ENCODE measurements at places on chromosomes 2 and 18.

DNA sequence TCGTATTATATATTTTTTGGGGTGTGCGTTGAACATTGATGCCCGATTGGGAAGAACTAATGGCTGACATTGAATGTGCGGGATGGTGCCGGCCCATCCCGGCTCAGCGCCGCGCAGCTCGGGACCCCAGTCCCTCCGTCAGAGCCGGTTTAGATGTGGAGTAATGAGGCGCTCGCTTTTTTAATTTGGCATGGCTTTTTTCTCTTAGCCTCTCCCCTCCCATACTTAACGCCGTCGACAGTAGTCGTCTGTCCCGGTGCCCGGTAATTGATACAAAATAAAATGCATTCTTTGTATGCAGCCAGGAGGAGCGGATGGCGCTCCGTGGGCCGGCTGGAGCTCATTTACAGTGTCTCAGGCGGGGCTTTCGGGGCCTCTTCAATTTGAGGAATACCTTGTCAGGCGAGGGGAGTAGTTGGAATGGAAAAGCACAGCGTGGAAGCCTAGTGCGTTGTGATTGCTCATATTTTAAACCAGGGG is 209.2 kb downstream of the GBX2 start:
- no peak for DNase-seq

DNA sequence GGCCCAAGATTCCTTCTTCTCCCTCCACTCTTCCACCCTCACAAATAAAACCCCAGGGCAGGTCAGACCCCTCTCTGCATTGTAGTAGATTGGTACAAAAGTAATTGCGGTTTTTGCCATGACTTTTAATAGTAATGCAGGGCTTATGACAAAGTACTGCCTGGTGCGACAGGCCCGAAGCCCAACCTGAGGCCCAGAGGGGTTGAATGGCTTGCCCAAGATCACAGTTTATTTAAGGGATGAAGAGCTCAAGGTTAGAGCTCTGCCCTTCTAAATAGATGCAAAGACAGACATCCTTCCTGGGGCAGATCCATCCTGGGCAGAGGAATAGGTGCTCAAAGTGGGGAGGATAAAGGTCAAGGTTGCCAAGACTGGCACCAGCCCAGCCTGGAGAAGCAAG is 899 bp upstream of the PSTPIP2 start:
- no peak for DNase-seq

GRCh38 chr2:210113614-210114235 is 57.5 kb downstream of the KANSL1L start:
- DNase-seq, result no peak

DNA sequence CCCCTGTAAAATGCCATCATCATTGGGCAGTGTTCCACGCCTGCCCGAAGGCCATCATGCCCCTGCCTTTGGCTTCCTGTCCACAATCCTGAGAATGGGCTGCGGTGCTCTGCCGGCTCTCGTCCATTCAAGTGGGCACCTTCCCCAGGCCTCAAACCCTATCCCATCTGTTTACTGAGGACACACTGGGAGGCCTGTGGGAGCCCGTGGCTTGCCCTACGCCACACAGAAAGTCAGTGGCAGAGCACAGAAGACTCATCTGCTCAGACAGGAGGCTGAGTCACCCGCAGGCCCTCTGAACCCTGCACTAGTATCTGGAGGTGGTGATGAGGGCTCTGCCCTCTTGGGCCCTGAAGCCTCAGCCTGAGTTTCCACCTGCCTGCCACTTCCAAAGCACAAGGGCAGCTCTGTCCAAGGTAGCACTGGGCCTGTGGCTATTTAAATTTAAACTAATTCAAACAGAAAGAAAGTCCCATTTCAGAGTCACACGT is 19.1 kb upstream of the ANKRD53 start:
- no peak for DNase-seq

DNA sequence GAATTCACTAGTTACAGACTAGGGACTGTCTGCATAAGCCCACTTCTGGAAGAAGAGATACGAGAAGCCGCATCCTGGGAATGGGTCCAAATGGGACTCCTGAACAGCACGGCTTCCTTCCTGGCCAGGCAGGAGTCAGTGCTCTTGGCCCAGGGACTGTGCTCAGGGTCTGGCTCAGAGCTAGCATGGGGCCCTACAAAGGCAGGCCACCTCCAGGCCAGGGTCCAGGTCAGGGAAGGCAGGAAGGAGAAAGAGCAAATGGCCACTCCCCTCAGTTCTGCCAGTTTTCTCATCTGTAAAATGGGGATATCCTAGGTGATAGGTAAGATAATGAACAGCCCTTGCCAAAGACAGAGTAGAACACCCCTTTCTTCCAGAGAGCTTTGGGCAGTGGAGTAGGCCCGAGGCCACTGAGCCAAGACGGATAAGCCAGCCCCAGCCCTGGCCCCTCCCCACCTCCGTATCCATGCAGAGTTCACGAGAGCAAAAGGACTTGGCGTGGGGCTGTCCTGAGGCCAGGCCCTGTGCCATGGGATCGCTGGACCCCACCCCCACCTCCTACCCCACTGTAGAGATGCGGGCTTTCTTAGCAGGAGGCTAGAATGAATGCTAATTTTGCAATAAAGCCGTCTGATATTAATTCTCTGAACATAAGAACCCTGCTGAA is 190.1 kb downstream of the MGAT5 start:
- DNase-seq, result no peak

- DNase-seq, result no peak
Measured at GRCh38 chr2:55357927-55358326, 61.7 kb downstream of the CCDC88A start.

- DNase-seq, result no peak
Measured at GRCh38 chr2:16405551-16405950, 260.1 kb downstream of the CYRIA start.

GRCh38 chr2:34244195-34244594 is 645.1 kb upstream of the FAM98A start:
- no peak for DNase-seq

DNA sequence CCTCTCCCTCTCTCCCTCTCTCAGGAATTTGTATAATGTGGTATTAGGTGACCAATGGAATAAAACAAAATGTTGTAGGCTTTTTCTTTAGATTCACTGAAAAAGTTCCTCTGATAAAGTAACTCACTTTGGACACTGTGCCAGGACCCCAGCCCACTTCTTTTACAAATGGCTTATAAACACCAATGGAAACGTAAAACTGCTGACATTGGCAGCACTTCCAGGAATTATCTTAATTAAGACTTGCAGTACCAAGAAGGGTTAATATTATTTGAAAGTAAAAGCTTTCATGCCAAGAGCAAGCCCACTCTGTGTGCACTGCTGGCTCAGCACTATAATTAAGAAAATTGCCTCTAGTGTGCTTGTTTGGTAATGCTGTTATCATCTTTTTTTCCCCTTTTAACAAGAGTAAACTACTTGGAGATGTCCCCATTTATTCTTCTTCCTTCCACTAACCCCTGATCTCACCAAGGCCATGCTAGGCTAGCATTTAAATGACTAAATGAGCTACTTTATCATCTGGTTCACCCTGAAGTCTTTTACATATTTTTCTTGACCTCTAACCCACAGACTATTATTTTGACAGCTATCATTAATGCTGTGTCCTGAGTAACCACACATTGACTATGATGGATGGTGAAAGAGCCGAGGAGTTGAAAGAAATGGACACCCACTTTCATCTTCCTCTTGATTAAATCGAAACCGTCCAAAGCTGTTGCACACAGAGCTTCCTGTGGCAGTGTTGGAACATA is 232.2 kb upstream of the ETAA1 start:
- DNase-seq, result no peak

DNA sequence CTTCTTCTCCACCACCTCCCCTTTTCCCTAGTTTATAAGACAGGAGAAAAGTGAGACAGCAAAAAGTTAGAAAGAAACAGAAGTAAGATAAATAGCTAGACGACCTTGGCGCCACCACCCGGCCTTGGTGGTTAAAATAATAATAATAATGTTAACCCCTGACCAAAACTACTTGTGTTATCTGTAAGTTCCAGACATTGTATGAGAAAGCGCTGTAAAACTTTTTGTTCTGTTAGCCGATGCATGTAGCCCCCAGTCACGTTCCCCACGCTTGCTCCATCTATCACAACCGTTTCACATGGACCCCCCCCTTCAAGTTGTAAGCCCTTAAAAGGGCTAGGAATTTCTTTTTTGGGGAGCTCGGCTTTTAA is 1.5 kb upstream of the BUB1 start:
- DNase-seq, result no peak

DNA sequence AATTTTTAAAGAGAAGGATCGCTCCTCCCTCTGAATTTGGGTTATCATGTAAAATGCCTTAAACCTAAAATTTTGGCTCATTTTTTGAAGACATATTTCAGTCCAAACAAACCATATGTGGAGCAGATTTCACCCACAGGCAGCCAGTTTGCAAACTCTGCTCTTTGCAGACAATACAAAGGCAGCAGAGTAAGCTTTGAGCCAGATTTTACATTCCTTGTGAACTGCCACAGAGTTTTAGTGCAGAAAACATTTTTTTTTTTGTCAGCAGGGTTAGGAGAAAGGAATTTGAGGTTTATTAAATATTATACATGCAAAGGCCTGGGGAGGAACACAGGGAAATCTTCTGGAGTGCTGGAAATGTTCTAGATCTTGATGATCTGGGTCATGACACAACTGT is 171.9 kb upstream of the FN1 start:
- no peak for DNase-seq

- no peak for DNase-seq
Measured at GRCh38 chr2:46268196-46268595, 29.0 kb upstream of the EPAS1 start.

DNA sequence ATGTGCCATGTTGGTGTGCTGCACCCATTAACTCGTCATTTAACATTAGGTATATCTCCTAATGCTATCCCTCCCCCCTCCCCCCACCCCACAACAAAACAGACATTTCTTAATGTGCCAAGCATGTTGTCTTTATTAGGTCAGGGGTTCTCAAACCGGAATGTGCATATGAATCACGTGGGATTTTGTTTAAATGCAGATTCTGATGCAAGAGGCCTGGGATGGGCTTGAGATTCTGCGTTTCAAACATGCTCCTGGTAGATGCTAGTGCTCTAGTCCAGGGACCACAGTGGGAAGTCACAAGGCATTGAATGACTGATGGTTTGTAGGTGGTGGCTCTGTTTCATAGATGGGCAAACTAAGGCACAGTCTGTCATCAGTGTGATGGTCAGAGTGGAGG is 184.7 kb downstream of the SMAD7 start:
- no peak for DNase-seq

- DNase-seq, result no peak
Measured at GRCh38 chr2:68714866-68715265, 19.7 kb upstream of the ARHGAP25 start.

DNA sequence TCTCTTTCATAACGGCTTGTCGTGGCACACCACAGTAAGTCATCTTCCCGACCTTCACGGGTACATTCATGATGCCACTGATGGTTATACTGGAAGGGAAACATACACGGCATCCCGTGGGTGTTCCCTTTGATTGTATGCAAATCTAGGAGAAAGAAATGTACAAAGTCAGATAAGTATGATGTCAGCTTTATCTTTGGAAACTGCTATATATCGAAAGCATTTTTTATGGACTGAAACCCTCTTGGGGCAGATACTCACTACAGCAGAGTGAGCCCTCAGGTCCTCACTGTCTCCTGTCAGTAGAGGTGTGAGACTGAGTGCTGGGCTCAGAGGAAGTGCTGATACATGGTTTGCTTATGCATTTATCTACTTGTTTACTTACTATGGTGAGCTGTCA is 20.4 kb downstream of the PLA2R1 start:
- no peak for DNase-seq

- no peak for DNase-seq
Measured at GRCh38 chr18:31241900-31242409, 76.0 kb upstream of the DSG1 start.

DNA sequence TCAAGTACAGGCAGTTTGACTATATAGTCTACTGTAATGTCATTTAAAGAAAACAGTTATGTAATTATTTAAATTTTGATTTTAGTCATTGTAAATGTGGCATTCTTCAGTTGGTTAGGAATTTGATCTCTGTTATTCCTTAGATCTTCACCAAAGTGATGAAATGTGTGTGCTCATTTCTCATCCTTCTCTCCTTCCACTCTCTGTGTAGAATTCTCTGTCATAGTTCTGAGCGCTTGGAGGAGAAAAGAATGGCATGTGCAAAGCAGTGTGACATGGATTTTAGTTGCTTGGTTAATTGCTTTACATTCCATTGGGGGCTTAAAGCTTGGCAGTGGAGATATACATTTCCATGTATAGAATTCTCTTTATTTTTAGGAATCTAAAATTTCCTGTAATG is 14.8 kb downstream of the PIK3C3 start:
- DNase-seq, result no peak

GRCh38 chr18:10190564-10190963 is 263.9 kb upstream of the APCDD1 start:
- no peak for DNase-seq

GRCh38 chr2:12363138-12363537 is 353.6 kb upstream of the TRIB2 start:
- DNase-seq, result no peak

- no peak for DNase-seq
Measured at GRCh38 chr2:37637985-37638384, 33.5 kb downstream of the CDC42EP3 start.

DNA sequence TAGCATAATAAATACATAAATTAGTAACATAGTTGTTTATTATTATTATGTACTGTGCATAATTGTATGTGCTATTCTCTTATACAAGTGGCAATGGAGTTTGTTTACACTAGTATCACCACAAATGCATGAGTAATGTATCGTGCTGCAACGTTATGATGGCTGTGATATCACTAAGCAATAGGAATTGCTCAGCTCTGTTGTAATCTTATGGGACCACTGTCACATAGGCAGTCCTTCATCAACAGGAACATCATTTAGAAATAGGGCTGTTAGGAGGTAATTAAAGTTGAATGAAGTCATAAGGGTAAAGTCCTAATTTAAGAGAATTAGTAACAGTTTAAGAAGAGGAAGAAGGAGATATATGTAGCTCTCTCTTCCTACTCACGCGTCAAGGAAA is 33.8 kb downstream of the TEX51 start:
- no peak for DNase-seq

- peak; percentile 91 for DNase-seq
Measured at GRCh38 chr2:28359222-28360057, 33.2 kb upstream of the FOSL2 start.

Measured in central memory CD4-positive, alpha-beta T cell (primary cell).